ENCODE measurements at places on chromosomes 3 and 15.

- DNase-seq, result no peak
These were observed 513.7 kb upstream of the EPHA6 start for GRCh38 chr3:96300743-96301142.

GRCh38 chr15:99441871-99442251, 123.9 kb upstream of the MEF2A start:
- DNase-seq, result no peak

- DNase-seq, result no peak
These were observed 378.3 kb upstream of the RGMA start for GRCh38 chr15:93467337-93467736.

DNA sequence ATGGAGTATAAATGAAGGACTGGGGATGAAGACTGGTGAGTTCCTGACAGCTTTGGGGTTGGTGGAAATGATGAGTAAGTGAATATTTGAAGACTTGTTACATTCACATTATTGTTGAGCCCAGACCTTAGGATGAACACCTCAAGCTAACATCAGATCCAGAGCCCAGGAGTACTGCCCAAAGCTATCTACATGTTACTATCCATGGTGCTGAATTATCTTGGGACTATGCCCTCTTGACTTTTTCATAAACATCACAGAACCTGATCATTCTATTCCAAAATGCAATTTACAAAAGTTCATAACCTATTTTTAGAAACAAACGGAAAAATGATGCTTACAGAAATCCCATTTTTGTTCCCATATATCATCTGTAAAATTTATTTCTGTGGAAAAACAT, 613.3 kb downstream of the TUSC7 start:
- DNase-seq, result no peak

GRCh38 chr3:114363554-114364202, 69.8 kb downstream of the TIGIT start:
- no peak for DNase-seq

DNA sequence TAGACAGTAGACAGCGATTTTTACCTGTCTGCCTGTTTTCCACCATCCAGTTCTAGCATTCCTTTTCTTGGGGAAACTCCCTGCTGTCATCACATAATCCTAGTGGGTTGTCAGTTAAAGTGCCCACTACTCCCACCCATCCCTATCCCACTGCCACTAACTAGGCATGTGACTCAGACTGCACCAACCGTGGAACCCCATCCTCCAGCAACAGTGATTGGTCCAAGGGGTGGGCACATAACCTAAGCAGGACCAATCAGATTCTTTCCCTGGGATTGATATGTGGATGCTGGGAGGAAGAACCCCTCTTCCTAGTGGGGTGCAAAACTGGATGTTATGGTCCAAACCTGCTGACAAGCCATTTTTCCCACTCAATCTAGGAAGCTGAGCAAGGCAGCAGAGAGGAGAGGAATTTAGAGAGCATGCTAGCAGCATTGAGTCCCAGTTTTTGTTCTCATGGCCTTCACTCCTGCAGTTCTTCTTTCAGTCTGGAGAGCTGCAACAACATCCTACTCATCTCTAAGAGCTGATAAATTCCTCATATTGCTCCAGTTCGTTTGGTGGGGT, 3.9 kb upstream of the INSYN1 start:
- no peak for DNase-seq

GRCh38 chr15:78923480-78924360, 21.1 kb downstream of the CTSH start:
- no peak for DNase-seq

GRCh38 chr3:138854940-138855339, 20.2 kb upstream of the PIK3CB start:
- DNase-seq, result no peak

All from NCI-H1436 treated with DMSO at 0.1 percent for 48 hours (cell line).